M059J (cell line): ENCODE measurements at places on chromosomes 2 and 18. TPM values are rescaled to one million over a fixed set of nuclear protein-coding genes. Genes with fewer than 3 reads are reported as not detected.
A peak's percentile ranks its signal among the peaks of the same experiment; 100 is the strongest.

DNA sequence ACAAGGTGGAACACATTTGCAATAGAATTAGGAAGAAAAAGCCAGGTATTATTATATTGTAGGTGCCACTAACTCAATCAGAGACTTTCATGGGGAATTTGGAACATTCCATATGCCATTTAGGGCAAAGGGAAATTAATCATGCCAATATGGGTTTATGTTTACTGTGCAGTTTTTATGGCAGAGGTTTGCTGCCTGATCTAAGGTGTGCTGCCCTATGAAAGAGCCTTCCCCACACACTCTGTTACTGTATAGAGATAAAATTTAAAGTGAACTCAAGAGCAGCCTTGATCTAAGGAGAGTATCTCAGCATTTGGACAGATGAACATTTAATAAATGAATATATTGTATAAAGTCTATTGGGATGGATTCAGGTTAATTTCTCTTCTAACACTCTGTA lies 771.6 kb downstream of the CNTNAP5 start:
- DNase-seq, result no peak

- DNase-seq, result no peak
Measured at GRCh38 chr2:82339805-82340204, 2035.3 kb upstream of the LRRTM1 start.

- DNase-seq, result no peak
Measured at GRCh38 chr2:120601566-120601965, 134.1 kb upstream of the GLI2 start.

- DNase-seq, result no peak
Measured at GRCh38 chr2:141766225-141766624, 364.6 kb downstream of the LRP1B start.

DNA sequence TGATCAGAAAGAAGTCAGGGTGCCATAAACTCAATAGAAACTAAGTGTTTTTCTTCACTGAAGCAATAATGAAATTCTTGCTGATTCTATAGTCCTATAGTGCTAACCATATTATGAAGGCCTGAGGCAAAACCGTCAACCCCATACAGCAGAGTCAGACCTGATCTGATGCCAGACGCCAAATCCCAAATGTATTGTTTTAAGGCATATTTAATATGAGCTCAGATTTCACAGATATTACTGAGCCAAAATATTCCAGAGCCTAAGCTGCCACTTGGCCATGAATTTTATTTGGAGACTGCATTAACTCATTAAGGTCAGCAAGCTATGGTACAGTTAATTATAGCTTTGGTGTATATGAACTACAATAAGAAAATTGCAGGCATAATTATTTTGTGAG lies 53.4 kb downstream of the SCN1A start:
- no peak for DNase-seq

DNA sequence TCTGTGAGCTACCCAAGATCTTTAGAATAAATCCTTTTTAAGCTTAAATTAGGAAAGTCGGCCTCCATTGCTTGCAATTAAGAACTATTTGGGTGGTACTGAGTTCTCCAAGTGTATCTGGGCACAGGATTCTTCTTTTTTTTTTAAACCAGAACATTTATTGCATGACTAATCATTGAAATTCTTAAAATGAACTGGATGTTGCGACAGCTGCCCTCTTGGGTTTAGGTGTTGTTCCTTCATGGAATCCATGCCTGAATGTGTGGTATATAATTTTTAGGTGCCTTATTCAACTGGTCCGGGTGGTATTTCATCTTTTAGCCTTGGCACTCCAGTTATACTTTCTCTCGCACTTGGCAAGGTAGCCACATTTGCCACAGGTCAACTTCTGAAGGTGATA lies 14.5 kb upstream of the KCNK3 start:
- no peak for DNase-seq

GRCh38 chr18:24959051-24959476 lies 392.9 kb downstream of the ZNF521 start:
- DNase-seq, result peak; percentile 44

DNA sequence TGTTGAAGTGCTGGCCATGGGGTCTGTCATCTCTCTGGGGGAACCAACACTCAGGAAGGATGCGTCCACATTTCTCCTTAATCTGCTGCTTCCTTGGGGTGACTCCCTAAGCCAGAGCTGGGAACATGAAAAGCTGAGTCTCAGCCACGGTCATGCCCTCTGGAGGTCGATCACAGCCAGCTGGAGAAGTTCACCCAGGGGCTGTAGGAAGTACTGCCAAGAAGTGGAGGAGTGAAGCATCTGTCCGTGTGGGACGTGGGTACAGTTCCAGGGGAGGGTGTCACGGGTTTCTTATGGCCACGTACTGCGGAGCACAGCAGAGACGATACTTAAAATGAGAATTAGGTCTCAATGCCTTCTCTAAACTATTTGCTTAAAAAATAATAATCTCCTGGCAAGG lies 42.4 kb upstream of the IGFBP2 start:
- DNase-seq, result peak; percentile 8

DNA sequence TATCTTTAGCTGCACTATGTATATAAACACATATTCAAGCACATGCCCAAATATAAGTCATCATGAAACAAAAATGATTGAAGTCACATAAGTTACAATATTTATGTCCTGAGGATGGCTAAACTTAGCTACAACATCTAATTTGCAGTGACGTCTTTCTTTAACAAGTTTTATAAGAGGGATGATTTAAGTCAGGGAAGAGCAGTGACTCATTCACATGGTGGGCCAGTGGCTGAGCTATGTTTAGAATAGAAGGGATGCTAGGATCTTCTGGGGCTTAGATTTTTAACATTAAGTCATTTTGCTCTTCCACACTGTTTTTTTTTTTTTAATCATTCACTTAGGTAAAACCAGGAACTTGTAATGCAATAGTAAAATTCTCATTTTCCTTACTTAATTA lies 22.3 kb downstream of the ADCYAP1 start:
- peak; percentile 66 for DNase-seq

DNA sequence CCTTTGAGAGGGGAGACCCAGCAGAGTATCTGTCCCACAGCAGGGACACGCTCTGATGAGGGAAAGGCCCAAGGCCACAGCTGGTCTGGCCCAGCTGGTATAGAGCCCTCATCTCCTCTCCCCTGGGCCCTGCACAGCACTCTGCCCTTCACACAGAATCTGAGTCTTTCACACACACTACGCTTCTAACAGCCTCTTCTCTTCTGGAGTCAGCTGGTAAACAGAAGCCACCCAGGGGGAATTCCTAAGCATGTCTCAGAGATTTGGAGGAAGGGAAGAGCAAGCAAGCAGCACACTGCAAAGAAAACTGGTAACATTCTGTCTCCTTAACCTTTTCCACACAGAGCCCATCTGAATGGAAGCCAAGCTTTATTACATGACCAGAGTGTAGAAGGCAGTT lies 121.1 kb upstream of the ACAA2 start:
- no peak for DNase-seq

DNA sequence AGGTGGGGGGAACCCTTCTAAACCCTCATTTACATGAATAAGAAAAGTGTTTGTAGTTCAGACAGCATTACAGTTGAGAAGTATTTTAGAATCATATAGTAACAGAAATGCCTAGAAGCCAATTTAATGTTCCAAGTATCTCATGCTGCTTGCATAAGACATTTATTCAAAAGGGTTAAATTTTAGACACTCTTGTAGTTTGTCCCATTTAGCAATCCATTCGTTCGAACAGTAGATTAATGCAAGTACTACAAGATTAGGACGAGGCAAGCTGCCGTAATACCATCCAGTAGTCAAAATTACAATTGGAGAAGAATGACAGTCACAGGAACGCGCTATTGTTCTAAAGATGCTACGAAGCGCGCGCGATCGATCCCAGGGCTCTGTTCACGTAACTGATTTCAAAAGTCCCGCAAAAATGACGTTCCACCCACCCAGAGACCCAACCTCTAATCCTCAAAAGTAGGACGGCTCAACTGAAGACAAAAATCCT lies 1.2 kb downstream of the TMEM237 start:
- no peak for DNase-seq

Gene RIT2
- total RNA-seq, result 0.37 and 0.79 TPM in 2 replicates
